Testis (tissue), 5 donors: ENCODE measurements at places on chromosomes 13 and 19. TPM values are rescaled to one million over a fixed set of nuclear protein-coding genes. Genes with fewer than 3 reads are reported as not detected.

DNA sequence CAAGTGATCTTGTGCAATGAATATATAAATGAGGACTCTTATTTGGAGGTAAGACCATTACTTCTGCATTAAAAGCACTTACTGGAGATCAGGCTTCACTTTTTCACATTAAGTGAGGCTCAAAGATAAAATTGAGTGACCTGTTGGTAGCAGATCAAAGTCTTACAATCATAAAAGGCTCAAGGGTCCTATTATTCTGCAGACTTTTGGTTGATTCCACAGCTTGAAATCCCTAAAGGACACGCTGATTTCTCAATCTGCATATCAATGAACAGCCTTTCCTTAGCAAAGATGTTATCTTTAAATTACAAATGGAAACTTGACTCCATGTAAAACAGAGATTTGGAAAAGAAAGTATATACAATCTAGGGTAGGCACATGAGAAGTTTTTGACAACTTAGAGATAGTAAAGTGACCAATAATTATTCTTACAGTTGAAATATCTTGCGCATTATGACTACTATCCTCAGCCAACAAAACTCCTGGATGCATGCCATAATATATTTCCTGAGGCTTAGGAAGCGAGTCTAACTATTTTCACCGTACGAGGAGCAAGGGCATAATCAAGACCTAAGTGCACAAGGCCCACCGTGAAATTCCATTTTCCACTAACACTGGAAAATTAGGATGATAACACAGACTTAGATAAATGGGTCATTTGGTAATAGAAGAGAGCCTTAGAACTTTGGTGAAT is 640.7 kb downstream of the LIG4 start:
- no peak for DNase-seq

DNA sequence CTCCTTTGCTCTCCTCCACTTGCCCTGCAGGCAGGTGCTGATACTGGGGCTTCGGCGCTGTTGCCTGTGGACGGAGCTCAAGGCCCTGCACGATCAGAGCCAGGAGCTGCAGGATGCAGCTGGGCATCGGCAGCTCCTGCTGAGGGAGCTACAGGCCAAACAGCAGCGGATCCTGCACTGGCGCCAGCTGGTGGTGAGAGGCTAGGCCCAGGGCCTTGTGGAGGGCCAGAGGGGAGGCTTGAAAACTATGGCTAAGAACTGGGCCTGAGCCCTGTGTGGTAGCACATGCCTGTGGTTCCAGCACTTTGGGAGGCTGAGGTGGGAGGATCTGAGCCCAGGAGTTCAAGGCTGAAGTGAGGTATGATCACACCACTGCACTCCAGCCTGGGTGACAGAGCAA is 6.3 kb downstream of the HAUS5 start:
- DNase-seq = no peak

- no peak for DNase-seq
Measured at GRCh38 chr13:85626603-85627002, 172.6 kb downstream of the SLITRK6 start.

GRCh38 chr19:10749435-10750384 is 31.8 kb downstream of the DNM2 start:
- no peak for DNase-seq

DNA sequence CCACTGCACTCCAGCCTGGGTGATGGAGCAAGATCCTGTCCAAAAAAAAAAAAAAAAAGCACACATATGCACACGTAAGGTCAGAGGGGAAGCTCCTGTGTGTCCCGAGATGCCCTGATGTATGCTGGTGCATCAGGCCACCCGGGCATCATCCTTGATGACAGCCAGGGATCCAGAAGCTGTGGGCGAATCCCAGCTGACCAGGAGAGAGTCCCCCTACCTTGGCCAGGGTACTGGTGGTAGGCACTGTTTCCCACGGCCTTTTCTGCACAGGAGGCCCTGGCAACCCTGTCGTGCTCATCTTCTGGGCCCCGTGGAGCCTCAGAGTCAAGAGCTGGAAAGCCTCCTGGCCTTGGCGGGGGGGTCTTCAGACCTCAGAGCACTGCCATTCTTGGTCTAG is 14.0 kb downstream of the MYDGF start:
- DNase-seq = no peak

DNA sequence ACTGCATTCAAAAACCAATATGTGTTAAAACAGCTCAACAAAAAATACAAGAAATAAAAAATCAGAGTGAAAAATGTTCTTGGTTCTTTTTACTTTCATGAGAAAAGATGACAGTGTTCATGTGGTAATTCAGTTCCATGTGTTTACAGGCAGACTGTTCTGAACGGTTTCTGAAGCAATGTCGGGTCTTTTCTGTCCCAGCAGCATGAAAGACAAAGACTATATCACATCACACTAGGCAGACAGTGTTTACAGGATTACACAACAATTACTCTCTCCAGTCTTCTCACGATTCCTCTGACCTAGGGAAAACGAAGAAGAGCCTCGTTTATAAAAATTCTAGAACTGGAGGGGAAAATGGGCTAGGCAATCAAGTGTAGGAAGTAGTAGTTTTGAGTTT is 83.4 kb downstream of the UBL3 start:
- DNase-seq = no peak

DNA sequence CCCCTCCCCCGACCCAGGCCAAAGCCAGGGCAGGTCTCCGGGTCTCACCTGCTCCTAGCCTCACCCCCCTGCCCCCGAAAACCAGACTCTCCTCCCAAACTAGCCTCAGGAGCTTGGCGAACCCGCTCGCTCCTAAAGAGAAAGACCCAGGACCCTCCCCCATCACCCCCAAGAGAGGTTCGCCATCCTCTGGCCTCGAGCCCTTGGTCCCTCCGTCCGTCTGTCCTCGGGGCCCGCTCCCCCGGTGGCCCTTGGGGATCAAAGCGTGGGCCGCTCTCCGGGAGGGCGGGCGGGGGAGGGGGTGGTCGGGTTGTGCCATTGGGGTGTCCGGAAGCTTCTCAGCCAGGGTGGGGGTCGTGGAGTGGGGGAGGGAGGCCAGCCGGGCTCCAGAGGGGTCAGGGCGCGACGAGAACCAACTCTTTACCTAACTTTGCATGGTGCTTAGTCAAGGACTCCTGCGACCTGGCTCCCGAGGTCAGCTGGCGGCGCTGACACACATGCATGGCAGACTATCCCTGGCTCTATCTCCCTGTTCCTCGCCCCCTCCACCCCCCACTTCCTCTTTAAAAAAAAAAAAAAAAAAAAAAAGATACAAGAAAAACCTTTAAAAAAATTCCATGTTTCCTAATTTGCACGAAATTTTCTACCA is 15.6 kb downstream of the SMIM24 start:
- DNase-seq = no peak

- DNase-seq = no peak
Measured at GRCh38 chr13:33108620-33109019, 92.4 kb downstream of the KL start.

SLC7A9 gene
- 0.79 TPM for total RNA-seq

NLRP4 gene
- total RNA-seq = 15.4 TPM

C19orf38 gene
- 17.4 TPM for total RNA-seq
